ENCODE measurements at places on chromosomes 3 and 15.

DNA sequence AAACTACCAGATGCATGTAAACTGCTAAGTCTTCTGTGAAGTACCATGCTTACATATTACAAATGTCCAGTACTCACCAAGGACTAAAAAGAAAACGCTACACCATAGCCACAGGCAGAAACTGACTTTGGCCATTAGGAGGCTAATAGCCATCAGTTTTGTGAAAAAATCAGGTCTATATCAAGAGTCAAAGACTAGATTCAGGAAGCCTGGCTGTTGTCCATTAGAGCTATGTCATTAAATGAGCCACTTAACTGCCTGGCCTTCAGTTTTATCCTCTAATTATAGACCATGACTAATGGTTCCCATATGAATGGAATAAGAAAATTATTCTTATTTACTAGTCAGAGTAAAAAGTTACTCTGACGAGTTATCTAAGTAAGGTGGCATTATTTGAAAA, 144.1 kb downstream of the VPS13C start:
- DNase-seq, result no peak

DNA sequence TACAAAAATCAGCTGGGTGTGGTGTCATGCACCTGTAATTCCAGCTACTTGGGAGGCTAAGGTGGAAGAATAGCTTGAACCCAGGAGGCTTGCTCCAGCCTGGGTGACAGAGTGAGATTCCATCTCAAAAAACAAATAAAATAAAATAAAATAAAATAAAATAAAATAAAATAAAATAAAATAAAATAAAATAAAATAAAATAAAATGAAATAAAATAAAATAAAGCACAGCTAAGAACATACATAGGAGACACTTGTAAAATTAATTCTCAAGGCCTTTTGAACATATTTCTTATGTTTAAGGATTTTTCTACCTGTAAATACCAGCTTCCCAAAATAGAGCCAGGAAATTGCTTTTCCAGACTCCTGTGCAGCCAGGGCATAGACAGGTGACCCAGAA, 703.0 kb downstream of the ZPLD1 start:
- DNase-seq, result no peak

DNA sequence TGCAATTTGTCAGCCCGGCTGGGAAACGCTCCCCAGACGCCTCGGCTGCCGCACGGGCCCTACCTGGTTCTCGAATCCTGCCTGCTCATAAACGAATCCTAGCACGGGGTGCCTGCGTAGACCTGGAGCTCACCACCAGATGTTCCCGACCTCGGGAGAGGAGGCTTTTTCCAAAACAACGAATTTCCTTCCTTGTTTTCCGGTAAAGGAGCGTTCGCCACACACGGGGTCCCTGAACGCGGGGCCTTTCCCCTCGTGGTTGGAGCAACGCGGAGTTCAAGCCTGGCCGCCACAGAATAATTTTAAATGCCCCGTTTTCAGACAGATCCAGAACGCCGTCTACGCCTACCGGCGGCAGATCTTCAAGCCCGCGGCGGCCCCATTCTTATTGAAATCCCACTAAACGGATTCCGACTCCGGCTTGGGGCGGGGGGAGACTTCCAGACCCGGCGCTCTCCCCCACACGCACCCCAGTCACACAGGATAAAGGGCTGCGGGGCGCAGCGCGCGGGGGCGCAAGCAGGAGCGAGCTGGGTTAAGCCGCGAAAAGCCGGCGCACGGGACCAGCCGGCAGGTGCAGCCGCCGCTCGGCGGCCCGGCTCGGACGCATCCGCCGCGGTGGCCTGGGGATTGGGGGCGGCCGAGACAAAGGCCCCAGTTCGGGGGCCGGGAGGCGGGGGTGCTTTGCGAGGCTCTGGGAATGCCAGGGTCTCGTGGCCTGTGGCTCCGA, 895 bp downstream of the GATA2 start:
- DNase-seq, result peak; percentile 41

DNA sequence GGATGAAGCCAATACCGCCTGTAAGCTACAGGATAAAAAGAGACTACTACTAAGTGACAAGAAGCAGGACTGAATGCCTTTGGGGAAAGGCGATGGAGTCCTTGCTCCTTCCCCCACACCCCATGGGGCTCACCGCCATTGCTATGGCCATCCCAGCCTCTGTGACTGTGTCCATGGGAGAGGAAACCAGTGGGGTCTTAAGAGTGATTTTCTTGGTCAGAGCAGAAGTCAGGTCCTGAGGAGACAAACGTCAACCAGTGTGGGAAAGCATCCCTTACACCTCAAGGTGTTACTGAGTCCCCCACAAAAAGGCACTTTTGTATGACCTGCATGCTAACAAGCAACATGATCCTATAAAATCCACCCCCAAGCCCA, 913 bp downstream of the IMPDH2 start:
- no peak for DNase-seq

DNA sequence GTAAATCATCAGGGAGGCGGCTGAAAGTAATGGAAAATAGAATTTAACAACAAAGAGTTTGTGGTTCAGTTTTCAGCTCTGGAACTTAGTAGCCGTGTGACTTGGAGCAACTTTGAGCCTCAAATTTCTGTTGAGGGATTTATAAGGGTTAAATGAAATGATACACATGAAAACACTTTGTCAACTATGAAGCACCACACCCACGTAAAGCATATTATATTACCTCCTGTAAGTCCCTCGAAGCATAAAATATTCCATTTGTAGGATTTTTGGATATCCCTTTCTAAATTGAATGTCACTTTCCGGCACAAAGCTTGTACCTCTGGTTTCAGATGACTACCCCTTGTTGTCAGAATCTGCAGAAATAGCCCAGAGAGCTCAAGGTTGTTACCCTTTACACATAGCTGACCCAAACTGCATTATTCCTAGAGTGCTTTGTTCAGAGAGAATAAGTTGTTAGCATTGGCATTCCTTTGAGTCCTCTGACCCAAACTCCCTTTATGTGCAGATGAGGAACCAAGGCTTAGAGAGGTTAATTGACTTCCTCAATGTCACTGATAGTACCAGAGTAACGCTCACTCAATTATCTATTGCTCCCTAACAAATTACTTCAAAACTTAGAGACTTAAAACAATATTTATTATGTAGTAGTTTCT, 187.9 kb upstream of the UMPS start:
- DNase-seq, result no peak

- no peak for DNase-seq
Measured at GRCh38 chr15:92621972-92622533, 33.5 kb downstream of the FAM174B start.

DNA sequence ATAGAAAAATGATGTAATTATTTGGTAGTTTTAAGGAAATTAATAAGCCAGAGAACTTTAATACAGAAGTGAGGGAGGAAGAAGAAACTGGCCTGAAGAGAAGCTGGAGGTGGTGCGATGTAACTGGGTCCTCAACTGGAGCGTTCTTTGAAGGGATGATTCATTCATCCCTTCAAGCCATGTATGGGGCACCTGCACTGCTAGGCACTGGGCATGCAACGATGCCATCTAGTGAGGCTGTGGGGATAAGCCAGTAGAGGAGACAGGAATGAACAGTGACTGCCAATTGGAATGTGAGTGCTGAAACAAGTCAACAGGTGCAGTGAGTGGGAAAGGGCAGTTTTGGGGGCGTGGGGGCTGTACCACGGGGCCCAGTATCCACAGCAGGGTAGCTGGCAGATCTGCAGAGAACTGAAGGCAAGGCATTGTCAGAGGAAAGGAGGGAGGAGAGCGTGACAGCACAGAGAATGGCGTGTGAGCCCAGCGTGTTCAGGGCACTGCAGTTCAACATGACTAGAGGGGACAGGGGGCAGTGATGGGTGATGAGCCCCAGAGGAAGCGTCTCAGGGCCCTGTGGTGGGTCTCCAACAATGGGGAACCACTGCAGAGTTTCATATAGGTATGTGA, 3.8 kb upstream of the KIF23 start:
- DNase-seq, result peak; percentile 58

DNA sequence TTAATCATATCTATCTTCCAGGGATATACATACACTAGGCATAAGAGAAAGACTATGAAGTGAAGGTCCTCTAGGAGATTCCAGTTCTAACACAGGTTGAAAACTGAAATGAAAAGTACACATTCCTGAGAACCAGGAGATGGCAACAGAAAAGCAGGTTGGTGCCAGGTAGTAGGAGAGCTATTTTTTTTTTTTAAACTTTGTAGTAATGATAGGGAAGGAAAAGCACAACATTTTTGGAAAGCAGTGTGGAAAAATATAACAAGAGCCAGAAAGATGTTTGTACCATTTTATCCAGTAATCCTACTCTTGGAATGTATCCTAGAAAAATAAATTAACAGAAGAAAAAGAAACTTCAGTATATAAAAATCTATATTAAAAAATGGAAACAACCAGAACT, 189.9 kb downstream of the DTWD1 start:
- DNase-seq, result no peak

GRCh38 chr15:69538379-69538778, 85.8 kb downstream of the RPLP1 start:
- no peak for DNase-seq

DNA sequence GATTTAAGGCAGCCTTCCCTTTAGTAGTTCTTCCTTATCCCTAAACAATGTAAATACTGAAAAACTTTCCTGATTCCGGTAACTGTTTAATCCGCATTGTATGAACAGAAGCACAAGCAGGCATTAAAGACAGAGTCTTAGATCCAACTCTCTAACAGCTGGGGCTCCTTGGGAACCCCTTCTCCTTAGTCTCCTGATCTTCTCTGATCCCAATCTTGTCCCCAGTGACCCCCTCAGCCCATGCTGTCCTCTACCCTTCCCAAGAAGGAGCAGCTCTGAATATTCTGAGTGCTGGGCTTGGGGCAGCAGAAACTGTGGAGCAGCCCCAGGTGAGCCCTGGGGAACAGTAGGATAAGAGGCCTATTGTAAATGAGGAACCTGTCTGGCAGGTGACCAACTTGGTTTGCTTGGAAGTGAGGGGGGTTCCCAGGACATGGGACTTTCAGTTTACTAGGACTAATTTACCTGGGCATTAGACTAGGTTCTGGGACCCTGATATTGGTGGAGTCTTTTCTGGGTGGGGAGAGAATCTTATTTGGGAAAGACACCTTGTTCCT, 13.0 kb upstream of the SLC30A4 start:
- DNase-seq, result no peak

GRCh38 chr3:64048631-64049061, 25.4 kb upstream of the PSMD6 start:
- no peak for DNase-seq

DNA sequence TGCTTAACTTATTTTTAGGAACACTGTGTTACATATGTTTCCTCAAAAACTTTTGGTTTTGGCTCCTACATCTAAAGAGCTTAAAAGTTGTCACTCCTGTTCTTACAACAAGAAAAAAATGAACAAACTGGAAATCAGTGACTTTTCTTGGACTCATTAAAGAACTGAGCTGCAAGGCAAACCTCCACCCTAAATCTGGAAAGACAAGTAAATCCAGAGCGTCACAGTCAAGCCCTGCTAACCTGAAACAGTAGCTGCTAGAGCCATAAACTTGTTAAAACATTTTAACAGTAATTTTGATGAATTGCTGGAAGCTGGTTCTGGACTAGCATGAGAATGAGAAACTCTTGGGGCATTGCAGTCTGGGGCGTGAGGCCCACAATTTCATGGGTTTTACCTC, 350.5 kb upstream of the COL8A1 start:
- DNase-seq, result no peak
